ENCODE measurements at places on chromosomes 2 and 18.

DNA sequence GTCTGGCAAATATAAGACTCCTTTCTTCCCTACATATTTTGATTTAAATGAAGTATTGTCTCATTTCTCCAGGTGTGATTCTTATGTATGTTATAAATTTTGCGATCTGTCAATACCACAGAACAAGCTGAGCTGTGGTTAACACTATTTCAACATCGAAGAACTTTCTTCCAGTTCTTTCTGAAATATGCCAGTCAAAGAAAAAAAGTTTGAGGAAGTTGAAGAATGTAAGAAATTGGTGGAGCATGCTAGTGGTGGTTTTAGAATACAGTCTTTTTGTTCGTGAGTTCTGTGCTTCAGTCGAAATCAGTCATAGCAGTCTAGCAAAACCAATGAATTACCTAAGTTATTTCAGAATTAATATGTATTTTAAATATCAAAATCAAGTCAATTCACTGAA, 8.6 kb upstream of the COBLL1 start:
- no peak for DNase-seq

GRCh38 chr2:236859908-236860307, 225.8 kb upstream of the COPS8 start:
- no peak for DNase-seq

DNA sequence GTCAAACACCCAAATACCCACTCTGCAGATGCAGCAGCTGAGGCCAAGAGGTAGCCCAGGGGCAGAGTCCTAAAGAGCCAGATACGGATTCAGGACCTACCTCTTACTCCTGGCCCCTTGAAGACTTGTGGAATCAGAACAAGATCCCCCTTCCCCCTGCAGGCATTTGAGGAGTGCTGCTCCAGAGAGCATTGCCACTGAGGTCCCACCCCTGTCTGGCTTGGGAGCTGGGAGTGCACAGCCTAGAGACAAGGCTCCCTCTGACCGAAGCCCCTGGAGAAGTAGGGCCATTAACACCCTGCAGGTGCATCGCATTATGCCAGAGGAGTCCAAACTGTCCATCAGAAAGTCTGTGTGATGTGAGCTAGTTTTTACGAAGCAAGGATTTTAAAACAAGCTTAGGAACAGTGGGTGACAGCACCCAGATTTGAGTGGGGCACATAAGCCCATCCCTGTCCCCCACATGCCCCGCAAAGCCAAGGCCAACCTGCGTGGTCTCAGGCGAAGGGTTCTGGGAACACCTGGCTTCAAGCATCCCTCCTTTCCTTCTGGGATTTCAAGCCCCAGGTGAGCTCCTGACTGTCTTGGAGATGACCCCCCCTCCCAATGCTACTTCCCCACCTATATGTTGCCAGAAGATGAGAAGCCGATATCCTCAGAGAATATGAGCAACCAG, 48.4 kb downstream of the MTERF4 start:
- DNase-seq: no peak

DNA sequence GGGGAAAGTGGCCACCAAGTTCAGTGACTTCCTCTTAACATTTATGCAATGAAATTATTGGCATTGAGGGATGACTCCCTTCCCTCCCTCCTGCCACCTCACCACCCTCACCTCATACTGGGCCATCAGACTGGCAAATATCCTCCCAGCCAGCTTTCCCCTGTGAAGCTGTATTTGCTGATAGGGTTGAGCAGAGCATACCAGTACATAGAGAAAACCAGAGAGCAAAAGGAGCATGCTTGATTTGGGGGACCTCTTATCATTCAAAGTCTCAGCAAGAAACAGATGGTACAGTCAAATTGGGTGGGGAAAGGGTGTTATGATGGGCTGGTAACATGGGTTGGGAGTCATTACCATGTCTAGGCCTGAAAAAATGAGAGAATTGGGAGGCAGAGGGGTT, 19.1 kb upstream of the B3GNT2 start:
- DNase-seq: no peak

- DNase-seq: no peak
These were observed 75.9 kb downstream of the ITGB1BP1 start for GRCh38 chr2:9347411-9347881.

GRCh38 chr2:1588978-1589621, 155.2 kb downstream of the PXDN start:
- DNase-seq: peak; percentile 71

GRCh38 chr2:25229279-25230197, 61.2 kb upstream of the POMC start:
- no peak for DNase-seq

DNA sequence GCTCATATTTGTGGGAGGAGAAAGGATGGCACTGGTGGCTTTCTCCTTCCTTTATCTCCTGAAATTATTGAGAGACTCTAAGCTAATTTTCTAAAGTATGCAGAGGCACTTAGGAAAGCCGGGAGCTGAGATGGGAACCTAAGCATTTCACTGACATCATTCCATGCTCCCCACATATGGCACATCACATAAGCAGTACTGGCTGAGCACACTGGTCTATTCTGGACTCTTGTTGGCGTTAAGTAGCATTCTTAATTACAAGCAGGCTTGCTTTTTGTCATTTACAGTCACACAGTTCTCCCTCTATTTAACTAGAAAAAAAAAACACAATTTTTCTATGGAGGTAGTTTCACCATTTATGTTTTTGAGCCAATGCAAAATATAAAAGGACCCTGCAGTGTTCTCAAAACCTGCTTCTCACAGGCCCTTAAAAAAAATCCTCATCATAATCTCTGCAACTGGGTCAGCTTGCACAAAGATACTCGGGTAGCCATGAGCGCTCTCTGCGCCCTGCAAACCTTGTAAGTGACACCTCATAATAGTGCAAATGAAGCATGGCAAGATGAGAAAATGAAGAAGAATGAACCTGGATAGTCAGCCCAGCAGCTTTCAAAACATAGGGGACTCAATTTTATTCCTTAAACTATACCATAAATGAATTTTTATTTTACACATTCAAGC, 688.6 kb downstream of the NRXN1 start:
- no peak for DNase-seq

DNA sequence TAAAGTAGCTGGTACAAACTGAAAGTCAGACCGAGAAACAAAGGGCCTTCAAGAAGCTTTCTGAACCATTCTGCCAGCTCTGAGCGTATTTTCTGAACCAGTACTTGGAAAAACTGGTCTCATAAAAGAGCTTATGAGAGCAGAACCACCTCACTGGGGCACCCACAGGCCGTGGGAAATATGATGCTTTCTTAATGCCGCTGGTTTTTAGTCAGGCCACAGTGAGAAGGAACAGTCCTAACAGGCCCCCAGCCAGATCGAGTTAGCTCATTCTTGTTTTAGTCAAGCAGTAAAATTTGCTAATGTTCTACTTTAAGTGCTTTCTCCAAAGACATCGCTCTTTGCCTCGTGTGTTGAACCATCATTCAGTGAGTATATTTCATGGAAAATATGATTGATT, 12.7 kb upstream of the NOSTRIN start:
- no peak for DNase-seq

GRCh38 chr2:130376433-130377293, 20.8 kb downstream of the PTPN18 start:
- no peak for DNase-seq
